Articular chondrocyte of knee joint (primary cell): ENCODE measurements at places on chromosomes 1 and 21. TPM values are rescaled to one million over a fixed set of nuclear protein-coding genes. Genes with fewer than 3 reads are reported as not detected.

The NR0B2 gene
- not detected in 2 replicates for total RNA-seq

The ZBTB8A gene
- 13.6 and 14.3 TPM in 2 replicates for total RNA-seq

The TRAF3IP3 gene
- total RNA-seq, result not detected in 2 replicates

The E2F2 gene
- total RNA-seq, result 1.2 and 2.6 TPM in 2 replicates

The S100A7 gene
- total RNA-seq, result not detected in 2 replicates

The FGR gene
- total RNA-seq, result 0.13 TPM in 1 of 2 replicates, not detected in the other

The SPRR4 gene
- total RNA-seq, result not detected in 2 replicates

The TESK2 gene
- total RNA-seq, result 4.6 and 5.6 TPM in 2 replicates

The CELA3A gene
- not detected in 2 replicates for total RNA-seq

The SMIM1 gene
- total RNA-seq, result 0.54 TPM in 1 of 2 replicates, not detected in the other

The PROX1 gene
- 0.13 and 0.22 TPM in 2 replicates for total RNA-seq

The PLCH2 gene
- 0.26 and 0.76 TPM in 2 replicates for total RNA-seq

The PANK4 gene
- total RNA-seq, result 15.0 and 15.8 TPM in 2 replicates

The CNTN2 gene
- total RNA-seq, result 0.39 and 0.86 TPM in 2 replicates

The ANKRD13C gene
- total RNA-seq, result 40.6 and 43.5 TPM in 2 replicates

The NUDT4B gene
- total RNA-seq, result 34.6 and 46.0 TPM in 2 replicates

The PLEKHG5 gene
- 3.9 and 5.0 TPM in 2 replicates for total RNA-seq

The CNIH3 gene
- total RNA-seq, result 1.7 and 3.2 TPM in 2 replicates

The C1orf53 gene
- total RNA-seq, result 2.8 and 3.9 TPM in 2 replicates

The AGMAT gene
- total RNA-seq, result 1.8 and 2.1 TPM in 2 replicates

The KCNA3 gene
- not detected in 2 replicates for total RNA-seq

The CCNL2 gene
- 111 and 123 TPM in 2 replicates for total RNA-seq

The RCSD1 gene
- 0.11 and 0.26 TPM in 2 replicates for total RNA-seq

The FAM177B gene
- not detected in 2 replicates for total RNA-seq

The LMX1A gene
- total RNA-seq, result not detected in 2 replicates

The LCE2C gene
- total RNA-seq, result not detected in 2 replicates

The CD2 gene
- total RNA-seq, result not detected in 2 replicates

The CAPN8 gene
- total RNA-seq, result not detected in 2 replicates

The SLC30A2 gene
- total RNA-seq, result not detected in 2 replicates

The RRP15 gene
- 10.6 and 10.8 TPM in 2 replicates for total RNA-seq

The GJA8 gene
- not detected in 2 replicates for total RNA-seq

The SEC16B gene
- 5.7 and 6.0 TPM in 2 replicates for total RNA-seq

The MIER1 gene
- 62.3 and 63.1 TPM in 2 replicates for total RNA-seq

The A3GALT2 gene
- not detected in 2 replicates for total RNA-seq

The TNFRSF18 gene
- 0.32 and 0.39 TPM in 2 replicates for total RNA-seq
